ENCODE measurements at places on chromosomes 12 and 14. TPM values are rescaled to one million over a fixed set of nuclear protein-coding genes. Genes with fewer than 3 reads are reported as not detected.

NEUROD4 gene
- not detected for total RNA-seq

ENO2 gene
- 158 TPM for total RNA-seq

EID3 gene
- total RNA-seq, result 17.9 TPM

OR6C2 gene
- total RNA-seq, result not detected

RHEBL1 gene
- 28.9 TPM for total RNA-seq

NDRG2 gene
- total RNA-seq, result 3.1 TPM

MANSC1 gene
- 0.50 TPM for total RNA-seq

NEDD1 gene
- total RNA-seq, result 35.6 TPM

TOMM20L gene
- not detected for total RNA-seq

GRCh38 chr14:26839481-26839880 is 241.6 kb upstream of the NOVA1 start:
- H3K27ac ChIP-seq, result no peak overlapping the region
- no peaks in the 10 kb centered on the region for H3K4me1 ChIP-seq
- no peaks in the 10 kb centered on the region for H3K36me3 ChIP-seq
- DNase-seq, result no peak

DNA sequence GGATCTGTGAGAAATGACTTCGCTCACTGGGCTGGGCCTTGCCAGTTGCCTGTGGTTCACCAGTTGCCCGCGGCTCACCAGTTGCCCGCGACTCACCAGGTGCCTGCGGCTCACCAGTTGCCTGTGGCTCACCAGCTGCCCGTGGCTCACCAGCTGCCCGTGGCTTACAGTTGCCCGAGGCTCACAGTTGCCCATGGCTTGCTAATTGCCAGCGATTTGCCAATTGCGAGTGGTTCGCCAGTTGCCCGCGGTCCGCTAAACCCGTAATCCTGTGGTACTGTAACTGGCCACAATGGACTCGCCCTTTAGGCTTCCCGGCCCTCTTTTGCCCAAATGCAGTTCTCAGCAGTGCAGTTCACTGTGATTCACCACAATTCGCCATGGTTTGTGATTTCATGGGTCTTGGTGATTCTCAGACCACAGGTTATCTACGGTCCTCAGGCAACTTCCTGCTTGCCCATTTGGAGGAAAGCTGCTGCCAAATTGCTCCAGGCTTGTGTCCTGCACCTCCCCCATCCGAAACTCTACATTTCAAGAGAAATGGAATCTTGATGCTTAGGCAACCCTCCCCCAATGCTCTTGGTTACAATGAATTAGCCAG is 15.0 kb upstream of the MEG3 start:
- H3K36me3 ChIP-seq, result peaks cover 4% of the 10 kb centered on the region
- DNase-seq, result peak; percentile 54
- no peaks in the 10 kb centered on the region for H3K27me3 ChIP-seq
- H3K4me1 ChIP-seq, result no peaks in the 10 kb centered on the region
- no peak overlapping the region for H3K4me3 ChIP-seq

GRCh38 chr14:32724867-32725471 is 213.7 kb upstream of the NPAS3 start:
- no peaks in the 10 kb centered on the region for H3K27me3 ChIP-seq
- H3K4me3 ChIP-seq, result no peak overlapping the region
- H3K36me3 ChIP-seq, result no peaks in the 10 kb centered on the region

- peaks cover 27% of the 10 kb centered on the region for H3K4me1 ChIP-seq
- no peaks in the 10 kb centered on the region for H3K27me3 ChIP-seq
- H3K4me3 ChIP-seq, result peak overlapping the region; percentile 92
- H3K27ac ChIP-seq, result peak overlapping the region; percentile 93
- peak; percentile 62 for DNase-seq
These were observed 757 bp downstream of the SLC25A3 start for GRCh38 chr12:98594050-98594835.

- no peaks in the 10 kb centered on the region for H3K27me3 ChIP-seq
- no peak overlapping the region for H3K4me3 ChIP-seq
- DNase-seq, result no peak
- no peak overlapping the region for H3K27ac ChIP-seq
- peaks cover 16% of the 10 kb centered on the region for H3K4me1 ChIP-seq
These were observed 5.3 kb downstream of the RNF41 start for GRCh38 chr12:56216461-56216860.

DNA sequence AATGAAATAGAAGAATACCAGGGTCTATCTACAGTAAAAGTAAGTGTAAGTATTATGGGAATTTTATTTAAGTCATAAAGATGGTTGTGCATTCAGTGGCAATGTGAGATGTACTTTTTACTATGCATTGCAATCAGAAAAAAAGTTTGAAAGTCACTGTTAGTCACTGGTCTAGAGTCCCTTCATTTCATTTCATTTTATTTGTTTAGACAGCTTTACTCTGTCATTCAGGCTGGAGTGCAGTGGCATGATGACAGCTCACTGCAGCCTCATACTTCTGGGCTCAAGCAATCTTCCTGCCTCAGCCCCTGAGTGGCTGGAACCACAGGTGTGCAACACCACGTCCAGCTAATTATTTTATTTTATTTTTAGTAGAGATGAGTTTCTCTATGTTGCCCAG is 42.6 kb downstream of the TGFB3 start:
- no peaks in the 10 kb centered on the region for H3K4me1 ChIP-seq
- DNase-seq, result no peak
- H3K4me3 ChIP-seq, result no peak overlapping the region

DNA sequence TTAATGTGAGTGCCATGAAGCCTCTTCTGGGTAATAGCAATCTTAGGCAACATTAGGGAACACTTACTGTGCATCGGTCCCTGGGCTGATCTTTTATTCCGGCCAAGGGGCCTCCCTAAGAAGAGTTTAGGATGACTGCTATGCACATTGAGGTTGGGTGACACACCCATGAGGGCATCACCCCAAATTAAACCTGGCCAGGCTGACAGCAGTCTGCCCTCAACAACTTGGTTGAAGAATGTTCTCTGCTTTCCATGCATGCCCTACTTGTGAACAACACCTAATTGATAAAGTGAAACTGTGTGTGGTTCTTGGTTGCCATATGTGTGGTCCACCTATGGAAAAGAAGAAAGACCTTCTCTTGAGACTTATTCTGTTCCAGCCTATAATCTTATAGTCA is 1098.0 kb downstream of the BCL11B start:
- H3K4me3 ChIP-seq, result peak overlapping the region; percentile 38
- H3K36me3 ChIP-seq, result peaks cover 7% of the 10 kb centered on the region
- no peak for DNase-seq
- H3K4me1 ChIP-seq, result peaks cover 52% of the 10 kb centered on the region
- H3K27ac ChIP-seq, result peak overlapping the region; percentile 86
- no peaks in the 10 kb centered on the region for H3K27me3 ChIP-seq

DNA sequence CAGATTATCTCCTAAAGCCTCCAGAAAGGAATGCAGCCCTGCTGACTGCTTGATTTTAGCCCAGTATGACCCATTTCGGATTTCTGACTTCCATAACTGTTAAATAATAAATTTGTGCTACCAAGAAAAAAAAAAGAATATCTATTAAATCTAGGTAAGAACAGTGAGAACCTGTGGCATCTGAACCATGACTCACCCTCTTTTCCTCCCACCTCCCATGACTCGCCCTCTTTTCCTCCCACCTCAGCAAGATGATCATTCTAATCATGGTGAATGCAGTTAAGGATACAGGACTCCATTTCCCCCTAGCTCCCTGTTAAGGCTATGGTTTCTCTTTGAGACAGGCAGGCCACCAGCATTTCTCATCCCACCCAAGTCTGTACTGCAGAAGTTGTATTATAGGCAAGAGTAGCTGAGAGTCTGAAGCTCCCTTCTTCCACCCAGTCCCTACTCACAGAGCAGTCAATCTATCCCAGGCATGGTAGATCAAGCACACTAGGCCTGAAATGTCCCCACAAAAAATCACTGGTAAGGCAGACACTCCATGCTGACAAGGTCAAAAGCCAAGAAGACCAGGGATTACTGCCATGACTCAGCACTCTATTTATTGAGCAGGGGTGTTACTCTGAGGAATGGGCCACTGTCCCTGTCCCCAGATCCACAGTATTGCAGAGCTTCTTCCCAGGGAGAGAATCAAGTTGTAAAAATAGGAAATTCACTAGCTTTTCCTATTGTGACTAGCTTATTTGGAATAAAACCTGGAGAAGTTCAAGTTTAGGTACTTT is 188.9 kb downstream of the ADAMTS20 start:
- H3K27ac ChIP-seq, result no peak overlapping the region
- no peak for DNase-seq
- no peak overlapping the region for H3K4me3 ChIP-seq
- no peaks in the 10 kb centered on the region for H3K36me3 ChIP-seq
- no peaks in the 10 kb centered on the region for H3K27me3 ChIP-seq

GRCh38 chr12:53063708-53064612 is 14.1 kb downstream of the TNS2 start:
- DNase-seq, result no peak
- no peak overlapping the region for H3K27ac ChIP-seq

GRCh38 chr12:105947906-105948305 is 190.8 kb downstream of the NUAK1 start:
- DNase-seq, result no peak
- no peaks in the 10 kb centered on the region for H3K4me1 ChIP-seq
- H3K36me3 ChIP-seq, result no peaks in the 10 kb centered on the region
- no peak overlapping the region for H3K27ac ChIP-seq
- peaks cover 6% of the 10 kb centered on the region for H3K27me3 ChIP-seq

- H3K27me3 ChIP-seq, result peaks cover 20% of the 10 kb centered on the region
- no peaks in the 10 kb centered on the region for H3K36me3 ChIP-seq
- H3K4me1 ChIP-seq, result peaks cover 17% of the 10 kb centered on the region
- no peak overlapping the region for H3K27ac ChIP-seq
- H3K4me3 ChIP-seq, result no peak overlapping the region
These were observed 65.6 kb upstream of the USP15 start for GRCh38 chr12:62194616-62195015.

DNA sequence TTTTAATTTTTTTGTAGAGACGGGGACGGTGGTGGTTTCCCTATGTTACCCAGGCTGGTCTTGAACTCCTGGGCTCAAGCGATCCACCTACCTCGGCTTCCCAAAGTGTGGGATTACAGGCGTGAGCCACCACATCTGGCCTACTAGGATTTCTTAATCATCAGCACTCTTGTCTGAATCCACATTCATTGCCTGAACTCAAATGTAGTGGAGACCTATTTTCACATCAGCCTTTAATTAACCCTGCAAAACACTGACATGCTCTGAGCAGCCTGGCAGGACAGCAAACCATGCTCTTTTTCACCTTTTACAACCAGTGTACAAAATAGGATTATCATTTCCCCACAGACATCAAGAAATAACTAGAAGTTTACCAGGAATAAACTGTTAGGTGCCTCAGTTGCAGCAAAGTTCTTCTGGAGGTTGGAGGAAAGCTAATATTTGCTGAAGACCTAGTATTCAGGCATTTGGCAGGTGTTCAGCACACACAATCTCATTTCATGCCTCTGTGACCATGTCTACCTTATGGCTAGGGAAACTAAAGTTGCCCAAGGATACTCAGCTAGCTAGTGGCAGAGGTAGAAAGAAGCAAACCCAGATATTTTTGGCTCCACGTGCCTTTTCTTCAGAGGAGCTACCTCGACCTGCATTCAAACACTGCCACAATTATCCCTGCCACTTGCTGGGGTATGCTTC is 37.7 kb downstream of the CFL2 start:
- no peaks in the 10 kb centered on the region for H3K4me1 ChIP-seq
- no peak overlapping the region for H3K27ac ChIP-seq
- H3K27me3 ChIP-seq, result no peaks in the 10 kb centered on the region
- H3K4me3 ChIP-seq, result no peak overlapping the region
- DNase-seq, result no peak

- no peak overlapping the region for H3K27ac ChIP-seq
- no peak overlapping the region for H3K4me3 ChIP-seq
- H3K4me1 ChIP-seq, result peaks cover 2% of the 10 kb centered on the region
- H3K36me3 ChIP-seq, result no peaks in the 10 kb centered on the region
These were observed 40.6 kb downstream of the IL31 start for GRCh38 chr12:122133192-122133950.

DNA sequence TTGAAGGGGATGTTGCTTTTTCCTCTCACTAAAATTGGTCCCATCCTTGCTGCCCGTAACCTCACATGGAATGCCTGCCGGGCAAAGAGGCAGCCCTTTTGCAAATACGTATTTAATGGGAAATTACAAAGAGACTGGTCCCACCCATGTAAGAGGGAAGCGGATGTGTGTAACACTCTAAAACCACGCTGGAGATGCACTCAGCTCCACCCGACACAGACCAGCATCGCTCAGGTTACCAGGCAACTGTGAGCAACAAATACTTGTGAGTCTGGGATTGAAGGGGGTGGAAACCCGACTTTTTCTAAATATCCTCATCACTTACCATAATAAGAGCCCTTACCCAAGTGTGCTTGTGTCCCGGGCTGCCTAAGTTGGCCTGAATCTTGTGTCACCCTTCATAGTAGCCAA is 47.7 kb downstream of the ELK3 start:
- H3K4me1 ChIP-seq, result peaks cover 58% of the 10 kb centered on the region
- no peaks in the 10 kb centered on the region for H3K27me3 ChIP-seq
- H3K36me3 ChIP-seq, result no peaks in the 10 kb centered on the region

DNA sequence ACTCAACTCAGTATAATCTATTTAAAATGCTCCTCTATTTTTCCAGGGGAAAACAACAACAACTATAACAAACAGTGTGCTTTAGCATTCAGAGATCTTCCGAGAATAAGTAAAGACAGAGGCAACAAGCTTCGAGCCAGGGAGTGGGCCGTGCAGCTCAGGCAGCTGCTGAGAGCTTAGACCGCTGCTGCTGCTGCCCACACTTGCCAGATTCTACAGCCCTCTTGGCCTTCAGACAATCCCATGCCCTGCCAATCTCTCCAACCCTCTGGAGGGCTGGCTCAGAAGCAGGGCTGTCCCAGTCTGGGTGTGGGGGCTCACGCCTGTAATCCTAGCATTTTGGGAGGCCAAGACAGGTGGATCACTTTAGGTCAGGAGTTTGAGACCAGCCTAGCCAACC is 23.4 kb upstream of the ELK3 start:
- no peak for DNase-seq
- peaks cover 6% of the 10 kb centered on the region for H3K36me3 ChIP-seq
- H3K27ac ChIP-seq, result no peak overlapping the region
- H3K4me3 ChIP-seq, result no peak overlapping the region
- no peaks in the 10 kb centered on the region for H3K4me1 ChIP-seq

Data from natural killer cell treated with Interleukin-12 subunit alpha and Interleukin-12 subunit beta and Interleukin-15 and Interleukin-18, amount 100 ng/mL, for 72 hours (primary cell).